ENCODE measurements at places on chromosomes 3 and 15.
A peak's percentile ranks its signal among the peaks of the same experiment; 100 is the strongest.

DNA sequence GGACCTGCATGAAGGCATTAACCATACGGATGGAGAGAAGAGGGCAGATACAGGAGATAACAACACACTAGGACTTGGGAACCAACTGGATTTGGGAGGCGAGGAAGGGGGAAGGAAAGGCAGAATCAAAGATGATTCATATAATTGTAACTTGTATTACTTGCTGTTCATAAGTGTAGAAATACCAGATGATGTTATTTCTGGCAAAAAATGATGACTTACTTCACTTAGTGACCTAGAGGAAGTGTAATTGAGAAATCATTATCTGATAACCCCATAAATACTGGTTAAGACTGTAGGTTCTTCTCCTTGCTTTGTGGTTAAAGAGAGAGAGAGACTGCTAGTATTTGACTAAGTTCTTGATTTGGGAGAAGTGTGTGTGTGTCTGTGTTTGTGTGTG lies 50.5 kb upstream of the GK5 start:
- no peak for DNase-seq

- peak; percentile 1 for DNase-seq
Observed at GRCh38 chr3:101069901-101070798, 76.9 kb upstream of the ABI3BP start.

DNA sequence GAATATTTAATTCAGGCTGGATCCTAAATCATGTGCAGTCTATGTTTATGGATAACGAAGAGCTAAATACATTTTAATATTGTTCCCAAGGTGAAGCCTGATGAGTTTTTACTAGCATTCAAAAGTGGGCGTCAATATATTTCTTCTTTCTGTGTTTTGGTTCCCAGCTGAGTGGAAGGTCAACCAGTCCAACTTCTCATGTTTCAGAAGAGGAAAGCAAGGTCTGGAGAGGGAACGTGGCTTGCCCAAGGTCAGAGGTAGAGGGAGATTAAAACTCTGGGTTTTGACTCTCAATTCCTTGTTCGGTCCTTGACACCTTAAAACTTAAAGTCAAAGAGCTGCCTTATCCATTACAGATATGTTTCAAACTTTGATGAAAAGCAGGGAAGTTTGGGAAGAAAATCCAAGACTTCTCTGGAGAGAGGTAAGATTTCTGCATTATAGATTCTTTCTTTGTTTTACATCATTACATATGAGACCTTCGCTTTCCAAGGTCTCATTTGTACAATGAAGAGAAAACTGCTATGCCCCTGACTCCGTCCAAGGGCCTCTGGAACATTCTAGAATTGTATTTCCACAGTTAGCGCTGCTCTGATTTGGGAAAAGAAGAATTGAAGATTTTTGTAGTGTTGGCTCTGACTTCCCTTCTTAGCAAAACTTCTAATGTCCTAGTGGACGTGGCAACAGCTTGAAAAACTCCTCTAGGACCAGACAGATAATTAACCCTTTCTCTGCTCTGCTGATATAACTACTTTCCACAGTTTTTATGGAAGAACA lies 57.7 kb upstream of the HES1 start:
- DNase-seq: no peak

DNA sequence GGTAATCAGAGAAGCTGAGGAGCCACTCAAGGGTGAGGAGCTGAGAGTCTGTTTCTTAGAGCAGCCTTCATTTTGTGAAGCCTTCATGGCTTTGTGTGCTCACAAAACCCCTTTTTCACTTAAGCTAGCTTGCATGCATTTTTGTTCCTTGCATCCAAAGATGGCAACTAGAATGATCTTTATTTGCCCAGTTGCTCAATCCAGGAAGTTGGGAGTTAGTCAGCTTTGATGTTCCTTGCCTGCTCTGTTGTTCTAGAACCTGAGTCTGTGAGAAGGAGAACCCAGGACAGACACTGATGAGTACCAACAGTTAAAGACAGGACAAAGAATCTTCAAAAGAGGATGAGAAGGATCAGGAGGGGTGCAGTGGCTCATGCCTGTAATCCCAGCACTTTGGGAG lies 81.8 kb downstream of the IL20RB start:
- DNase-seq: no peak

DNA sequence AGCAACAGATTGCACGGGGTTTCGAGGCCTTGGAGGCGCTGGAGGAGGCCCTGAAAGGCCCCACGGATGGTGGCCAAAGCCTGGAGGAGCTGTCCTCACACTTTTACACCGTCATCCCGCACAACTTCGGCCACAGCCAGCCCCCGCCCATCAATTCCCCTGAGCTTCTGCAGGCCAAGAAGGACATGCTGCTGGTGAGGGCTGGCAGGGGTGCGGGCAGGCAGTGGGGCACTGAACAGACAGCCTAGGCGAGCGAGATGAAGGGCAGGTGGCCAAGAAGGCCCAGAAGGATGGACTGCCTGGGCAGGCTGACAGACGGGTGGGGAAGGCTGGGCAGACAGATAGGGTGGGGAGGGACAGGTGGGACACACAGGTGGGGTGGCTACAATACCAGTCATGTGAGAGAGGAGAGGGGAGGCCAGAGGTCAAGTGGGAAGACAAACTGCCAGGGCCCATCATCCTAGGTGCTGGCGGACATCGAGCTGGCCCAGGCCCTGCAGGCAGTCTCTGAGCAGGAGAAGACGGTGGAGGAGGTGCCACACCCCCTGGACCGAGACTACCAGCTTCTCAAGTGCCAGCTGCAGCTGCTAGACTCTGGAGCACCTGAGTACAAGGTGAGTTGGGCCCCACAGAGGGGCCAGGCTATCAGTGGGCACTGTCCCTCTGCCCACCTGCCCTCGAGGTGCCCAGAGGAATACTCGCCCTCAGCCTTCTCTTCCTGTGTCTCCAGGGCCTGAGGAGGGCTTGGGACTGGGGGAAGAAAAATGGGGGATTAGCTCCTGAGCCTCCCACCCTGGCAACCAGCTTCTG lies 3.1 kb downstream of the PARP3 start:
- DNase-seq: no peak
